Activated CD4-positive, alpha-beta T cell treated with anti-CD3 and anti-CD28 coated beads, Interleukin-2, amount 10 ng/mL, durations not matched to agents 7 days and 5 days (primary cell): ENCODE measurements at places on chromosomes 6 and 20.
A peak's percentile ranks its signal among the peaks of the same experiment; 100 is the strongest.

- no peaks in the 10 kb centered on the region for H3K36me3 ChIP-seq
- H3K27ac ChIP-seq, result no peak overlapping the region
- DNase-seq, result no peak
- H3K4me1 ChIP-seq, result no peaks in the 10 kb centered on the region
These were observed 268.5 kb upstream of the FOXQ1 start for GRCh38 chr6:1043458-1043836.

DNA sequence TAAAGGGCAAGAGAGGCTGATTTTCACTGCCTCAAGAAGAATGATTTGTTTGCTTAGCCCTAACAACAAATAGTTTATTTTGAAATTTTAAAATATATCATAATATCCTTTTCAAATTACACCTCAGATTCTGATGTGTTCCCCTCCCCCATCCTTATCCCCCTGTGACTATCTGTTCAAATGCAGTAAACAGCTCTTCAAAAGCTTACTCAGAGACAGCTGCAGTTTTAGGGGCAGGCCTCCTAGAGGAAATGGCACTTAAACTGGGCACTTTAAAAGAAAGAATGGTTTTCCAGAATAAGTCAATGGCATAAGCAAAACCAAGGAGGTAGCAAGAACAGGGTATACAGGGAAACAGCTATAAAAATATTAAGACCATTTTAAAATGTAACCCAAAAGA is 118.6 kb upstream of the UST start:
- H3K4me1 ChIP-seq, result no peaks in the 10 kb centered on the region
- no peaks in the 10 kb centered on the region for H3K36me3 ChIP-seq
- H3K27me3 ChIP-seq, result peaks cover 3% of the 10 kb centered on the region

GRCh38 chr6:48667797-48668196 is 556.8 kb upstream of the PTCHD4 start:
- no peaks in the 10 kb centered on the region for H3K36me3 ChIP-seq
- H3K4me1 ChIP-seq, result no peaks in the 10 kb centered on the region
- H3K4me3 ChIP-seq, result no peak overlapping the region
- H3K27ac ChIP-seq, result no peak overlapping the region
- no peak for DNase-seq
- H3K27me3 ChIP-seq, result no peaks in the 10 kb centered on the region

DNA sequence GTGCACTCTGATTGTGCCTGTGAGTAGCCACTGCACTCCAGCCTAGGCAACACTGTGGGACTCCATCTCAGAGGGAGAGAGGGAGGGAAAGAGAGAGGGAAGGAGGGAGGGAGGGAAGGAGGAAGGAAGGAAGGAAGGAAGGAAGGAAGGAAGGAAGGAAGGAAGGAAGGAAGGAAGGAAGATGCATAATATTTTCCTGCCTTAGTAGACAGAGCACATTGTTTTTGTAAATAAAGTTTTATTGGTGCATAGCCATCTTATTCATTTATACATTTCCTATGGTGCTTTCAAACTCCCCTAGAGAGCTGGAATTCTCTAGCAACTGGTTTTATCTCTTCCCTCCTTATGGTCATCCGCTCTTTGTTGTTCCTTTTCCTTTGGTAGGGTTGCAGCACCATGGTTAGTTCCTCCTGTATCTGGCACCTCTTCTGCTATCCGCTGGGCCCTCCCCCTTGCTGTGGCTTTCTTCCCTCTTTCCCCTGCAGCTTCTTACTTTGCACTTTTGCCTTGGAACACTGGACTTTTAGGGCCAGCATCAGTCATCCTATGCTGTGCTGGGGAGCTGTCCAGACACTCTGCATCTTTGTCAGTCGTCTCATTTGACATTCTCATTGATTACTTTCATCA is 20.2 kb downstream of the GPR6 start:
- no peak for DNase-seq
- peaks cover 24% of the 10 kb centered on the region for H3K27me3 ChIP-seq
- no peaks in the 10 kb centered on the region for H3K4me1 ChIP-seq
- no peak overlapping the region for H3K4me3 ChIP-seq
- no peaks in the 10 kb centered on the region for H3K36me3 ChIP-seq
- H3K27ac ChIP-seq, result no peak overlapping the region

DNA sequence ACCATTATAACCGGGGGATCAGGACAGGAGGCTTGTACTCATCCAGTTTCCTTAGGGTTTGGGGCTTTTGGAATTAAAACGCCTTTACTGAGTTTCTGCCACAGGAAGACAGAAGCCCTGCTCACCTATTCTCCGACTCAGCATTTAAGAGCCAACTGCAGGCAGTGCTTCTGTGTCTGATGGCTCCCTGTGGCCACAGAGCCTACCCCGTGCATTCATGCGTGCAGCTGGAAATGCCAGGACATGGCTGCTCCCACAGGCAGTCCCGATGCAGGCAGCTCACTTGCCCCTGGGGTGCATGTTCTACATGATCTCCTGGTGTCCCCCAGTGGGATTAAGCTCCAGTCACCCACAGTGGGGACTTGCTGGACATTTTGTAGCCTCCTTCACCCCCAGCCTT is 22.2 kb downstream of the ZNF831 start:
- H3K27ac ChIP-seq, result no peak overlapping the region
- no peak overlapping the region for H3K4me3 ChIP-seq
- no peaks in the 10 kb centered on the region for H3K27me3 ChIP-seq
- peaks cover 35% of the 10 kb centered on the region for H3K36me3 ChIP-seq
- H3K4me1 ChIP-seq, result peaks cover 27% of the 10 kb centered on the region

DNA sequence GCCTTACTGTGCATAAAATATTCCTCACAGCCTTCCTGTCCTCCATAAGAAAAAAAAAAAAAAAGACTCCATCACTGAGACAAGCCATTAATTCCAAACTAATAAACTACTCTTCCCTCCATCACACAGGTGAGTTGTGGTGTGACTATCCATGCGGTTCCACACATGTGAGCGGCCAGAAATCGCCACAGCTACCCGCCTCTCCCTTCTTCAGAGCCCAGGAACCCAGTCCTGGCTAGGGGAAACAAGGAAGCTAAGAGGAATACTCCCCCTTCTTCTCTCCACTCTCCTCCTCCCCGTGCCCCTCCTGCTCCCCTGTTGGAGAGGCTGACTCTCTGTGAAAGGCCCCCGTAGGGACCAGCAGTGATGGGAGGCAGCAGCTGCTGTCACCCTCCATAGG is 128.6 kb upstream of the ARID1B start:
- H3K36me3 ChIP-seq, result no peaks in the 10 kb centered on the region
- no peak overlapping the region for H3K27ac ChIP-seq
- peaks cover 16% of the 10 kb centered on the region for H3K4me1 ChIP-seq
- no peak for DNase-seq

- peaks cover 4% of the 10 kb centered on the region for H3K4me1 ChIP-seq
- DNase-seq, result no peak
- no peak overlapping the region for H3K4me3 ChIP-seq
- no peaks in the 10 kb centered on the region for H3K27me3 ChIP-seq
- no peak overlapping the region for H3K27ac ChIP-seq
These were observed 265.8 kb upstream of the PLCB4 start for GRCh38 chr20:8803065-8803464.

- no peaks in the 10 kb centered on the region for H3K36me3 ChIP-seq
- DNase-seq, result no peak
- no peaks in the 10 kb centered on the region for H3K4me1 ChIP-seq
- peaks cover 4% of the 10 kb centered on the region for H3K27me3 ChIP-seq
These were observed 46.5 kb upstream of the MYLIP start for GRCh38 chr6:16082361-16082760.

GRCh38 chr6:121515630-121516265 is 80.3 kb downstream of the GJA1 start:
- no peak overlapping the region for H3K27ac ChIP-seq
- no peaks in the 10 kb centered on the region for H3K27me3 ChIP-seq
- H3K4me1 ChIP-seq, result no peaks in the 10 kb centered on the region

DNA sequence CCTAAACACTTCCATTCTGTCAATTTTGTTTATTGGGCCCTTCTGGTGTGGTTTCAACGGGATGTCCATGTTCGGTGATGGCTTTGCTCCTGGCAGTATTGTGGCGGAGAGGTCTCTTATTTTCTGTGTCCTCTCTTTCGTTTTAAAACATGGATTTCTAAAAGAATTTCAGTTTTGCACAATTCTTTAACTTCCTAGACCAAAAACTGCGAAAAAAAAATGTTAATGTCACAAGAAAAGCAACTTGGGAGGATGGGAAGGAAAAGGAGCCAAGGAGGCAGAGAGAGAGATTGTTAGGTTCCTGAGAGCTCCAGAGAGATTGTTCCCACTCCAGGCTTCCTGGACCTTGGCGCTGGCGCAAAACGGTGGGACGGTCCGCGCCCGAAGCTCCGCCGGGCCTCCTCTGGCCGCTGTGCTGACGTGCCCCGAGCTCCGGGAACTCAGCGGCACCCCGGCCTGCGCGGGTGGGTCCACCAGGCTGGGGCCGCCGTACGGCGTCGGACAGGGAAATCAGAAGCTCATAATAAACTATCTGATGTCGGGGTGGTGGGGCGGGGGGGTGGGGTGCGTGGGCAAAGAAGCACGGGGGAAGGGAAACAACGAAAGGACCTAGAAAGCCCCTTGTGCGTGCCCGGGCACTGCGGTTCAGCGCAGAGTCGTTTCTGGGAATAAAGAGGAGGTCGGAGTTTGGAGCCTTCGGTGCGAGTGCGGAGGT is 951 bp upstream of the OLIG3 start:
- H3K27ac ChIP-seq, result peak overlapping the region; percentile 83
- peaks cover 13% of the 10 kb centered on the region for H3K36me3 ChIP-seq
- H3K4me1 ChIP-seq, result peaks cover 59% of the 10 kb centered on the region
- H3K4me3 ChIP-seq, result peak overlapping the region; percentile 58

GRCh38 chr20:17403461-17403860 is 127.7 kb downstream of the BFSP1 start:
- peaks cover 5% of the 10 kb centered on the region for H3K27me3 ChIP-seq
- H3K36me3 ChIP-seq, result no peaks in the 10 kb centered on the region
- no peak overlapping the region for H3K27ac ChIP-seq
- H3K4me1 ChIP-seq, result no peaks in the 10 kb centered on the region
- H3K4me3 ChIP-seq, result no peak overlapping the region
- DNase-seq, result no peak

DNA sequence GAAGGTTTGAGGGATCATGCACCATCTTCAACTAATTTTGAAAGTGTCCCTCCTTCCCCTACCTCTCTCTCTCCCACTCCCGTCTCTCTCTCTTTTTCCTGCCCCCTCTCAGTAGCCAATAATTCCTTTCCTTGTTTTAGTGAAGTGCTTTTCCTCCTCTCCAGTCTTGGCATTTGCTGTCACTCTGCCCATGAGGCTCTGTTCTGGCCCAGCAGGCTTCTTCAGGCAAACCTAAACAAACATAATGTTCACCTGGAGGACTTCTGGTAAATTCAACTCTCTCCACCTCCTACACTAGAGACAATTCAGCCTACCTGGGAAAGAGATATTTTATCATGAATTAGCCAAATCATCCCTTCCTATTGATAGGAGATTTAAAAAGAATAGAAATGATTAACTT is 320.4 kb upstream of the RNF24 start:
- H3K27ac ChIP-seq, result no peak overlapping the region
- no peaks in the 10 kb centered on the region for H3K4me1 ChIP-seq
- no peak for DNase-seq
- H3K27me3 ChIP-seq, result peaks cover 18% of the 10 kb centered on the region
- H3K36me3 ChIP-seq, result no peaks in the 10 kb centered on the region

DNA sequence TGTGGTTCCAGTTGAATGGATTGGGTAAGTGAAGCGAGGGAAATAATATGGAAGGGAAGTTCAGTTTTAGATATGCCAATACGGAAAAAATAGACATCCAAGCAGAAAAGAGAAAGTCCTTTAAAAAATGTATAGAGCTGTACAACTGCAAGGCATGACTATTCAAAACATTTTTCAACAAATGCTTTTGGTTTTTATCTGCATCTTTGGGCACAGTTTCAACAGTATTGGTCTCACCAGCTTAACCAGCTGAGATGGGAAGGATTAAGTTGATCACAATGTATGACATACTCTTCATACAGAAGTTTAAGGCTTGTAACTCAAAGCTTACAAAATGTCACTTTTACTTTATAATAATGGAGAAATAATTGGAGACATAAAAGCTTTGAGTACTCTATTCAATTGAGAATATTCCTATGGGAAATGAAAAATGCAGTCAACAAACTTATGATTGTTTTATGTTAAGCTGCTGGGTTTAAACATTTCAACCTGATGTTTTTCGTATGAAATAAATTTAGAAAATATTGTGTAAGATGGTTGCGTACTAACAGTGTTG is 16.3 kb upstream of the UTRN start:
- no peaks in the 10 kb centered on the region for H3K4me1 ChIP-seq
- H3K4me3 ChIP-seq, result no peak overlapping the region
- no peak for DNase-seq
- H3K27me3 ChIP-seq, result no peaks in the 10 kb centered on the region
- H3K36me3 ChIP-seq, result no peaks in the 10 kb centered on the region

GRCh38 chr6:162450358-162450757 is 277.2 kb downstream of the PRKN start:
- DNase-seq, result no peak
- H3K4me3 ChIP-seq, result no peak overlapping the region
- H3K36me3 ChIP-seq, result no peaks in the 10 kb centered on the region
- H3K27ac ChIP-seq, result no peak overlapping the region
- H3K4me1 ChIP-seq, result no peaks in the 10 kb centered on the region

GRCh38 chr6:87832025-87832825 is 130.2 kb upstream of the AKIRIN2 start:
- peak overlapping the region; percentile 82 for H3K4me3 ChIP-seq
- H3K27ac ChIP-seq, result peak overlapping the region; percentile 86
- no peaks in the 10 kb centered on the region for H3K36me3 ChIP-seq
- peaks cover 9% of the 10 kb centered on the region for H3K4me1 ChIP-seq
- H3K27me3 ChIP-seq, result no peaks in the 10 kb centered on the region

- H3K27me3 ChIP-seq, result no peaks in the 10 kb centered on the region
- DNase-seq, result peak; percentile 53
- H3K27ac ChIP-seq, result peak overlapping the region; percentile 66
- H3K4me1 ChIP-seq, result peaks cover 76% of the 10 kb centered on the region
- peaks cover 25% of the 10 kb centered on the region for H3K36me3 ChIP-seq
These were observed 12.5 kb downstream of the ITPR3 start for GRCh38 chr6:33633462-33634158.

DNA sequence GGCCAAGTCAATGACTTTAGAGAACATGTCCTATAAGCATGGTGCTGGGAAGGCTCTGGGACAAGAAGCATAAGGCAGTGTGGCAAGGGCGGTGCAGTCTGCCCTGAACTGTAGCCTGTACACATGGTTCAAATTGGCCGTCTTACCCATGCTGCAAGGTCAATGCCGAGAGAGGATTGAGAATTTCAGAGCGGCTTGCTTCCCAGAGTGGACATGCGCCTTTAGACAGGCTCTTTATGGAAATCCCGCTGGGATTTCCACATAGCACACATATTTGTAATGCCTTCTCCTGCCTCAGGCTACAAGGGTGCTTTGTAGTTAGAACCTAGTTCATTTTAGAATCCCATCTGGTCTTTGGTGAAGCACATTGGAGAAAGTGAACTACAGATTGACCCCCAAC is 36.1 kb upstream of the CEP162 start:
- no peak overlapping the region for H3K27ac ChIP-seq
- H3K4me3 ChIP-seq, result no peak overlapping the region
- H3K4me1 ChIP-seq, result no peaks in the 10 kb centered on the region
- peaks cover 4% of the 10 kb centered on the region for H3K27me3 ChIP-seq

DNA sequence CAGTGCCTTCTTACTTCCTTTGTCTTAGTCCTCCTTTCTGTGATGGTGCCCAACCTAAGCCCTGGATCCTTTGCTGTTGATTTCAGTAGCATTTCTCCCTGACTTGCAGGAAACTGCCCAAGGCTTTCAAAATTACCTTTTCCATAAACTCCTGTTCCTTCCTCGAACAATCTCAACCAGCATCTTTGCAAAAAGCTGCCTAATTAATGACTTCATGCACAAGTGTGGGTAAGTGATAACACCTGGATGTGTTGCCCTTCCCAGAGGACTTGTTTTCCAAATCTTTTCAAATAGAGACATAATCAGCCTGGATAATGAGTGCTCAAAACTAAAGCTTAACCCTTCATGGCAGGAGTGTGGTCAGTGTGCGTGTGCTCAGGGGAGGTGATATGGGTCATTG is 118.0 kb downstream of the PCSK2 start:
- no peak overlapping the region for H3K27ac ChIP-seq
- H3K4me3 ChIP-seq, result no peak overlapping the region
- no peaks in the 10 kb centered on the region for H3K36me3 ChIP-seq
- no peaks in the 10 kb centered on the region for H3K4me1 ChIP-seq
- DNase-seq, result no peak
- H3K27me3 ChIP-seq, result no peaks in the 10 kb centered on the region
